Epithelial cell of prostate (primary cell): ENCODE measurements at places on chromosomes 13 and 19.

- DNase-seq = no peak
Measured at GRCh38 chr13:59607780-59608233, 555.9 kb downstream of the DIAPH3 start.

DNA sequence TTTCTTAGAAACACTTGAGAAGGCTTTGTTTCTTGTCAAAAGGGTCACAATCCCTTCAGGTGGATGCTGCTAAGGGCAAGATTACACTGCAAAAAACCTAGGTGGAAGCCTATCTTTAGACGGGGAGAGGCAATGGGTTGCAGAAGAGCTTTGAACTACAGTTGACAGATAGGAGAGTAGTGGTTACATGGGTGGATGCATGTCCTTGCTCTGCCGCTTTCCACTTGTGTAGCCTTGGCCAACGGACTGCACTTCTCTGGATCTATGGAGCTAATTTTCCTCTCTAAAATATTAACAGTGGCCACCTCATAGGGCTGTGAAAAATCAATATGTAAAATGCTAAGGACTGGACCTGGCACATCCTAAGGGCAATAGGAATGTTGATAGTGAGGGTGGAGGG, 980 bp downstream of the BCKDHA start:
- no peak for DNase-seq

GRCh38 chr19:14113762-14114414, 3.7 kb downstream of the PRKACA start:
- DNase-seq = no peak

- no peak for DNase-seq
Measured at GRCh38 chr13:93298713-93299112, 72.1 kb downstream of the GPC6 start.

- no peak for DNase-seq
Measured at GRCh38 chr13:112622375-112622774, 34.4 kb upstream of the TUBGCP3 start.

DNA sequence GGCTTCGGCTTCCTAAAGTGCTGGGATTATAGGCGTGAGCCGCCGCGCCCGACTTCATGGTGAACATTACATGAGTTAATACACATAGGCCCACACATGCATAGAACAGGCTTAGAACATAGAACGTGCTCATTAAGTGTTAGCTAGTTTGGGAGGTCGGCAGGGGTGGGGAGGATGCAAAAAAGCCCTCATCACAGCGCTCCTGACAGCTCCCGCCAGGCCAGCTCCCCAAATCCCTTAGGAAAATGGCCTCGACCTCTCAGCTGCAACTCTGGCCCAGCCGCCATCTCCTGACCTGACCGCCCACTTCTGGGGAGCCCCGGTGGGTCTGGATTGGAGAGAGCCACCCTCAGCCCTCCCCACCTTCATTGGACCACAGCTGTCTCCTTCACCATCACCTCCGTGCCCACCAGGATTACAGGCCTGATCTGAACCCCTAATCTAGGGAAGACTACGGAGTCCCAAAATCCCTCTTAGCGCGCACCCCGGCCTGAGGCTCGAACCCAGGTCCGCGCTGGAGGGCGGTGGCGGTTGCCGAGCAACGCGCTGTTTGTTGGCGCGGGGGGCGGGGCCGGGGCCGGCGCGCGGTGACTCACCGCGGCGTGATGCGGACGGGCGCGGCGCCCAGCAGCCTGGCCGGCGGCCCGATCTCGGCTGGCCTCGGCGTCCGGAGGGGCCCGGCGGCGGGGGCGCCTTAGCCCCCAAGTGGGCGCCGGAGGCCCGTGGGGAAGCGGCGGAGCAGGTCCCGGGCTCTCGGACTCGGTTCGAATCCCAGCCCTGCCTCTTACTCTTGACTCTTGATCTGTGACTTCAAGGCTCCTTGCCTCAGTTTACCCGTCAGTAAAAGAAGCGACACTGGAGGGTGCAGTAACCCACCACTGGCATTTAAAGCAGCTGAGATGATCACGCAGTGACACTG, 26.7 kb upstream of the NANOS3 start:
- DNase-seq = no peak

- DNase-seq = no peak
Measured at GRCh38 chr13:29497137-29497654, 98.3 kb downstream of the SLC7A1 start.

- DNase-seq = no peak
Measured at GRCh38 chr13:92896842-92897241, 329.8 kb upstream of the GPC6 start.
